ENCODE measurements at places on chromosomes 2 and 18.
A peak's percentile ranks its signal among the peaks of the same experiment; 100 is the strongest.

DNA sequence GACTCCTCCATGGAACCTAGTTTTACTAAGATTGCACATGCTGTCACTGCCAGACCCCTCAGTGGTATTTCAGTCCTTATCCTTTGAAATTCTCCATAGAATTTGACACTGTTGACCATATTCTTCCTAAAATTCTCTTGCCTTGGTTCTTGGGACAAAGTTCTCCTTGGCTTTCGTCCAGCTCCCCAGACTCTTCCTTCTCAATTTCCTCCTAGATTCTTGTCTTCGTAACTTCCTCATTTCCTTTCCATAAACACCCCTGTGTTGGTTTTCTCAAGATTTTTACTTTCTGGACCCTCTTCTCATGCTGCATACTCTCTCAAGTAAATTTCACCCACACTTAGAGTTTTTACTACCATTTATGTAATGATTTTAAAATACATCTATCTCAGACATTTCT, 96.6 kb upstream of the TWSG1 start:
- no peak for DNase-seq

GRCh38 chr2:131493199-131493968, 1.2 kb upstream of the MZT2A start:
- DNase-seq, result peak; percentile 70

- DNase-seq, result no peak
These were observed 23.5 kb downstream of the HADHB start for GRCh38 chr2:26268213-26268612.

DNA sequence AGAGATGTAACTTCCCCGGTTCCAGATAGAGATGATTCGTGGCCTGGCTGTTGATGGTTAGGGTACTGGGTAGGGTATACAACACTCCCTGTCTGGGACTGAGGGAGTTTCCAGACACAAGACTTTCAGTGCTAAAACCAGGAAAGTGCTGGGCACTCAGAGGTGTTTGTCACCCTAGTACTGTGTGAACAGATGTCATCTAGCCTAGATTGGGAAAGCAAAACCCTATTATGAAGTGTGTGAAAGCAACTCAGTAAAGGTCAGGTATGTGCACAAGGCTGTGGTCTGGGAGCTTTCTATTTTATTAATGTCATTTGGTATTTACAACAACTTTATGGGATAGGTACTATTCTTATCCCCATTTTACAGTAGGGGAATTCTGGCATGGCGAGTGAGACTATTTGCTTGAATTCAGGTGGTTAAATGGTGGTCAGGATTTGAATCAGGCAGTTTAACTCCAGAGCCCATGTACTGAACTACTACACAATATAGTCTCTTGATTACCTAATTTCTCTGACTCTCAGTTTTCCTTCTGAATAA, 2.6 kb downstream of the BZW1 start:
- no peak for DNase-seq

GRCh38 chr2:2536416-2537056, 205.5 kb upstream of the MYT1L start:
- DNase-seq, result no peak

GRCh38 chr2:71277536-71278103, 50.7 kb upstream of the PAIP2B start:
- DNase-seq, result peak; percentile 56

- DNase-seq, result no peak
These were observed 45.5 kb downstream of the EML4 start for GRCh38 chr2:42214669-42215068.

GRCh38 chr2:47354848-47355204, 48.1 kb upstream of the MSH2 start:
- DNase-seq, result no peak

DNA sequence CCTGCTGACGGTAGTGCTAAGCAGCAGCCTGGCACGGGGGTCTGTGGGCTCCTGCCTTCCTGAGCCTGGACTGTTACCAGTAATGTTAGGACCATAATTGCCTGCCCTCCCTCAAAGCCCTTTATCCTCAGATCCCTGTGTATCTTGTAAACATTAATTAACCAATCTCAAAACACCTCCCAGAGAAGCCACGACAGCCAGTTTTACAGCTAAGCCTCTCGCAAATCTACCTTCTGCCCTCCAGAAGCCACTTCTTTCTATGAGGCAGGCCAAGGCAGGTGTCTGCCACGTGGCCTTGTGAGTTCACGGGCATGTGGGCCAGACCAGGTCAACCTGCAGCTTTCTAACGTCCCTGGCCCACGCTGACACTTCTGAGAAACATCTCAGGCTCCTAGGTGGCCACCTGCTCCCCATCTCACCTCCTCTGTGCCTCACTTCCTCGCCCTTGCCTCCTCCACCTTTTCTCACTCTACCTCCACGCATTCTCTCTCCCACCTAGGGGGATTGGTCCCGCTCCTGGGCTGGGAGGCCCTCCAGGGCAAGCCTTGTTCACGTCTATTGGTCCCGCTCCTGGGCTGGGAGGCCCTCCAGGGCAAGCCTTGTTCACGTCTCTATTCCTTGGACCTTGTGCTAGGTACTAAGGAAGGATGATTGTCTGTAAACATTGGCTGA, 64.3 kb downstream of the EDAR start:
- no peak for DNase-seq

- DNase-seq, result no peak
These were observed 166.9 kb upstream of the KLF7 start for GRCh38 chr2:207332480-207333212.

DNA sequence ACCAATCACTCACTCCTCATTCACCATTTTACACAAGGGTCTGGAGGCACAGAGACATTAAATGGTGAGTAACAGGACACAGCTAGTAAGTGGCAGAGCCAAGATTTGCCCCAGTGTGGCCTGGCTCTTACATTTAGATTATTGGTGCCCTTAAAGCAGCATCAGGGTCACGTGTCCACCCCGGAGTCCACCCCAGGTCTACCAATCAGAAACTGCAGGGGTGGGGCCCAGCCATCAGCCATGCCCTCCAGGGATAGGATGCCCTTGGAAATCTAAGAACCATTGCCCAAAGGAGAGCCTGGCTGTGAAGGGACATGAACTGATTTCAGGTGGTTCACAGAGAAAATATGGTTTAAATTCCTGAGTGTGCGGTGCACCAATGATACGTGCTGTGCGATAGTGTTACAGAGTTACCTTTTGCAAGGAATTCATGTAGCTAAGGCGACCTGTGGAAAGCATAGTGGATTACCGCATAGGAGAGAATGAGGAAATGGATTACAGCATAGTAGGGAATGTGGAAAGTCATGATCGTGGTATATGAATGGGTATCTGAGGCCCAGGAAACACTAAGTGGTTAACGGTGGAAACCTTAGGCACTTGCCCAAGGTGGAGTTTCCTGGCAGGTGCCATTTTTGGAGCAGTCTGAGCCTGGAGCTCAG, 17.8 kb downstream of the IGFBP5 start:
- DNase-seq, result no peak

GRCh38 chr2:180360283-180360618, 353.2 kb upstream of the CWC22 start:
- no peak for DNase-seq

- DNase-seq, result no peak
These were observed 45.3 kb downstream of the SMAD7 start for GRCh38 chr18:48905513-48905912.

- no peak for DNase-seq
These were observed 11.4 kb downstream of the TMEM182 start for GRCh38 chr2:102773149-102773705.

DNA sequence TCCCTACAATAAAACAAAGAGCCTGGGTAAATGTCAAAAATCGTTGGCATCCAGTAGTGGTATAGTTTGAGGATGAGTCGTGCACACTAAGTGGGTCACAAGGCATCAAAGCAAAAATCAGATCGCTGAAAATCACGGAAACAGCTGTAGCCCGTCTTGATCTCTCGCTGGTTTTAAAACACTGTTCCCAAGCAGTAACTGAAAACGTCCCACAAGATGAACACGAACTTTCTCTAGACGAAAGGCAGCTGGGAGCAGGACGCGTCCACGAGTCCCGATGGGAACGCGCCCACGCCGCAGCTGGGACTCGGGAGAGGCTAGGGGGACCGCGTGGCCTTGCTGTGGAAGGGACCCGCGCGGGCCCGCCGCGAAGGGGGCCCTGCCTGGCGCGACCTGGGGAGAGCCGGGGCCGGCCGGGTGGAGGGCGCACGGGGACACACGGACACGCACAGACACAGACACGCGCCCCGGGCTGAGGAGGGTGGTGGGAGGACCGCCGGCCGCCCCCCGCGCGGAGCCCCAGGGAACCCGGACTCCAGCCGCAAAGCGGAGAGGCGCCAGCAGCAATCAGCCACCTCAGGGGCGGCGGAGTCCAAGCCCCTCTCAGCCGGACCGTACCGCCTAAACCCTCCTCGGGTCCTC, 651 bp downstream of the STK17B start:
- peak; percentile 64 for DNase-seq

DNA sequence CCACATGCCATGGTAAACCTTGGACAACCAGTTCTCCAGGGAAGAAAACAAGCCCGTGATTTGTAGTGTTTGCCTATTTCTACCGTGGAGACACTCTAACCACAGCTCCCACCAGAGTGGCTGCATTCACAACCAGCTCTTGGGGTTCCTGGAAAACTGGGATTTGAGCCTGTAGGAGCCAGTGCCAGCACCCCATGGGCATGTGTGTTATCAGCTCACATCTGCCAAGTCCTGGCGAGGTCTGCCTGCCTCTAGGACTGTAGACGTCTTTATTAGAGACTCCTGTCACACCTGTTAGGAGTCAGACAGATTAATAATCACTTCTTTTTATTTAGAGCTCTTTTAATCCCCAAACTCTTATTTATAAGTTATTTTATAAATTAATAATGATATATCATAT, 41.0 kb downstream of the INPP5D start:
- DNase-seq, result no peak

- no peak for DNase-seq
These were observed 178.6 kb downstream of the NRP2 start for GRCh38 chr2:205860885-205861284.

DNA sequence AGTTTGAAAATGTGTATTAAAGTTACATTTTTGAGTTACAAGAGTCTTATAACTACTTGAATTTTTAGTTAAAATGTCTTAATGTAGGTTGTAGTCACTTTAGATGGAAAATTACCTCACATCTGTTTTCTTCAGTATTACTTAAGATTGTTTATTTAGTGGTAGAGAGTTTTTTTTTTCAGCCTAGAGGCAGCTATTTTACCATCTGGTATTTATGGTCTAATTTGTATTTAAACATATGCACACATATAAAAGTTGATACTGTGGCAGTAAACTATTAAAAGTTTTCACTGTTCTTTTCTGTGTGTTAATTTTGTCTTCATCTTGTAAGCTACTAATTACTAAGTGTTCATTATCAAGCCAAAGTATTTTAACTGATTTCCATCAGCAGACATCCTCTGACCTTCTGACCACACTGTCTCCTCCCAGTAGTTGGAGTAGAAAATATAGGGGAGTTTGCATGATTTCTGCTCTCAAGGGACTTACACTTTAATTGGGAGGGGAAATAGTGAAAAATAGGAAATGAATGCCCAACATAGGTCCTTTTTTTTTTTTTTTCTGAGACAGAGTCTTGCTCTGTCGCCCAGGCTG, 4.3 kb downstream of the PMAIP1 start:
- no peak for DNase-seq

GRCh38 chr2:156769802-156770201, 333.6 kb downstream of the GPD2 start:
- no peak for DNase-seq

DNA sequence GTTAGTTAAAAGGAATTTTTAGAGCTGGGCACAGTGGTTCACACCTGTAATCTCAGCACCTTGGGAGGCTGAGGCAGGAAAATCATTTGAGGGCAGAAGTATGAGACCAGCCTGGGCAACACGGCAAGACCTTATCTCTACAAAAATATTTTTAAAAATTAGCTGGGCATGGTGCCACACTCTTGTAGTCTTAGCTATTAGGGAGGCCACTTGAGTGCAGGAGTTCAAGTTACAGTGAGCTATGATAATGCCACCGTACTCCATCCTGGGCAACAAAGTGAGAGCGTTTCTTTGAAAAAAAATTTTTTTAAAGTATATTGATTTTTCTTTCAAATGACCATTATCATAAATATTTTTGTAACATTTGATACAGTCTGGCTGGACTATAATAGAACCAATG, 93.6 kb upstream of the FAM117B start:
- no peak for DNase-seq

- DNase-seq, result no peak
These were observed 434.9 kb downstream of the DSEL start for GRCh38 chr18:67081482-67082211.

GRCh38 chr2:16382451-16382850, 283.2 kb downstream of the CYRIA start:
- no peak for DNase-seq

- DNase-seq, result no peak
These were observed 398.4 kb upstream of the CHST9 start for GRCh38 chr18:27583466-27583865.

GRCh38 chr2:201513271-201513670, 61.7 kb downstream of the STRADB start:
- DNase-seq, result no peak

GRCh38 chr2:227536445-227536844, 62.2 kb upstream of the SCYGR2 start:
- no peak for DNase-seq

DNA sequence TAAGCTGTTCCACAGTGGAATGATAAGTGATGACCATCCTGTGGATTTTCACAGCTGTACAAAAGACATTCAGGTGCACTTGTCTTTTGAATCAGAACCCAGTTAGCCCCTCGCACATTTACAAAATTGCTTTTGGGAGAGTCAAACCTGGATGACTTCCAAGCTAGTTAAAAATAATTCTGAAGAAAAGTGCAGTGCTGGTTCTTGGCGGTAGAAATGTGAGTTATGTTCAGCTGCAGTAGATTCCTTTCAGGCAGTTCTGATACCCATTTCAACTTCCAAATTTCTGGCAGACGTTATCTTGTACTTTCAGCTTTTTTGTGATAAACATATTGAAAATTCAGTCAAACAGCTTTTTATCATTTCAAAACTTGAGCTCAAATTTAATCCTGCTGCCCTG, 324.7 kb downstream of the NRXN1 start:
- DNase-seq, result no peak

DNA sequence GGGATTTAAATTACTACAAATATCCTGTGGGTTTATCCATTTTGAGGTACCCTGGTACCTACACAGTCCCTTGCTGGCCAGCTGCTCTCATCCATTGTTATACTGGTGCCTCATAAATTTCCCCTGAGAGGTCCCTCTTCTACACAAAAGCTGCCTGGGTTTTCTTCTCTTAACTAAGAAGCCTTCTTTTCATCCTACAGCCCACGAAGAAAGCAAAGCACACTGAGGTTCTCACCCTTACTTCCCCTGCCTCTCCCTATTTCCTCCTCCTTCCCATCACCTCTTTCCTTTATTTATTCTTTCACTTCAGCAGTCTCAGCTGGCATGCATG, 154.9 kb downstream of the CSRNP3 start:
- peak; percentile 46 for DNase-seq

GRCh38 chr2:158723181-158723838, 71.8 kb upstream of the DAPL1 start:
- no peak for DNase-seq

GRCh38 chr2:200158647-200159356, 147.7 kb upstream of the SPATS2L start:
- peak; percentile 64 for DNase-seq

GRCh38 chr2:200087451-200087850, 132.1 kb downstream of the MAIP1 start:
- DNase-seq, result no peak

GRCh38 chr2:155190342-155190741, 491.8 kb downstream of the KCNJ3 start:
- DNase-seq, result no peak

Data from NCI-H1417 (cell line).